ENCODE measurements at places on chromosomes 5 and 9. TPM values are rescaled to one million over a fixed set of nuclear protein-coding genes. Genes with fewer than 3 reads are reported as not detected.

- no peak for DNase-seq
Observed at GRCh38 chr9:131092548-131093440, 3.5 kb upstream of the AIF1L start.

DNA sequence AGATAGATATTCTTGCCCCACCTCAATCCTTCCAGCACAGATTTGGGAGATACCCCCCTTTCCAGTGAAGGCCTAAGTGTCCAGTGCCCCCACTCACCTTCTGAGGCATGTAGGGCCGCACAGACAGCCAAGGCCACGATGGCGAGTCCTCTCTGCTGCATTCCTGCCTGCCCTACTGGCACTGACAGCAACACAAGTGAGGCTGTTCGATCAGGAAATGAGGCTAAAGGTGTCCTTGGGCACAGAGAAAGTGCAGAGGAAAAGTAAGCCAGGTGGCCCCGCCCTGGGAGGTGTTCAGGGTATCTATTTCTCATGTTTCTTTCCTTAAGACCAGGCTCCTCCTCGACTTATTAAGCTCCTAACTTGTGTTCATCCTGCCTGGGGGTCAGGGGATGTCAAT, at the start of gene CCL28:
Gene CCL28 (minus strand): TSS at position 236 of the 400 bp plus-strand sequence. CDS start 75 bp downstream, at position 161.
- DNase-seq, result no peak

GRCh38 chr5:82351754-82352145, 73.6 kb upstream of the RPS23 start:
- peak; percentile 26 for DNase-seq

The MARCHF3 gene
- 13.7 TPM for total RNA-seq

Measured in hematopoietic multipotent progenitor cell (in vitro differentiated cells).